ENCODE measurements at places on chromosomes 2 and 18.

DNA sequence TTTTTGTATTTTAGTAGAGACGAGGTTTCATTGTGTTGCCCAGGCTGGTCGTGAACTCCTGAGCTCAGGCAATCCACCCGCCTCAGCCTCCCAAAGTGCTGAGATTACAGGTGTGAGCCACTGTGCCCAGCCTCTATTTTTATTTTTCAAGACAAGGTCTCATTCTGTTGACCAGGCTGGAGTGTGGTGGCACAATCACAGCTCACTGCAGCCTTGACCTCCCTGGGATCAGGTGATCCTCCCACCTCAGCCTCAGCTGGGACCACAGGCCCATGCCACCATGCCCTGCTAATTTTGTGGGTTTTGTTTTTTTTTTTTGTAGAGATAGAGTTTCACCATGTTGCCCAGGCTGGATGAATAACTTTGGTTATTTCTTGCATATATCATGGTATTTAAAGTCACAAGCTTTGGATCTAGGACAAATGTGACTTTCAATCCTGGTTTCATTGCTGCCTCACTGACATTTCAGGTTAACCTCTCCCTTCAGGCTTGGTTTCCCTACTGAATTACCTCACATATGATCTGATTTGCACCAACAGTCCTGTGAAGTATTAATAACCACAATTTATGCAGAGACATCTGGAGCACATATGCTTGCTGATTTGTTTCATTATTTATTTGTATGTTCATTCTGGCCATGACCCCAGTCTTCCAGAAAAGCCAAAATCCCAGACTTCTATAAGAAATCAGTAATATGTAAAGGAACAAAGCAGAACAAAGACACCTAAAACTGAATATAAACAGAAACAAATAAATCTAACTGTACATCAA, 17.5 kb upstream of the RAB31 start:
- DNase-seq, result no peak

GRCh38 chr2:219496247-219496824, 2.4 kb upstream of the GMPPA start:
- DNase-seq, result no peak

- peak; percentile 79 for DNase-seq
These were observed 36.8 kb upstream of the PLEKHM3 start for GRCh38 chr2:208062113-208062512.

DNA sequence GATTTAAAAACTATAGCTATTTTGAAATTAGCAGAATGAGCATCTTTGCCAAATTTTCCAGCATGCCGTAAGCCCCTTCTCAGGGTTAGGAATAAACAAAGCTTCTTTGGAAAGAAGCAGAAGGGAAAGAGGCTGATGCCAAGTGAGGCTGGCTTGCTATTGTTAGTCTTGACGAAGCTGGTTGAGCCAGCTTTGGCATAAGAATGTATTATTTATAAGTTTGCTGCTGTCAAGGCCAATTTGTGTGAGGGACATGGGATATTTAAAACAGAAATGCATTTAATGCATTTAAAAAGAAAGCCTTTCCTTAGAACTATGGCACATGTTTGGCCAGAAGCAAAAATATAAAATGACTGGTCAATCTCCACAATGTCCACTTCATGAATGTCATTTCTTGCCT, 52.5 kb upstream of the TTN start:
- no peak for DNase-seq

DNA sequence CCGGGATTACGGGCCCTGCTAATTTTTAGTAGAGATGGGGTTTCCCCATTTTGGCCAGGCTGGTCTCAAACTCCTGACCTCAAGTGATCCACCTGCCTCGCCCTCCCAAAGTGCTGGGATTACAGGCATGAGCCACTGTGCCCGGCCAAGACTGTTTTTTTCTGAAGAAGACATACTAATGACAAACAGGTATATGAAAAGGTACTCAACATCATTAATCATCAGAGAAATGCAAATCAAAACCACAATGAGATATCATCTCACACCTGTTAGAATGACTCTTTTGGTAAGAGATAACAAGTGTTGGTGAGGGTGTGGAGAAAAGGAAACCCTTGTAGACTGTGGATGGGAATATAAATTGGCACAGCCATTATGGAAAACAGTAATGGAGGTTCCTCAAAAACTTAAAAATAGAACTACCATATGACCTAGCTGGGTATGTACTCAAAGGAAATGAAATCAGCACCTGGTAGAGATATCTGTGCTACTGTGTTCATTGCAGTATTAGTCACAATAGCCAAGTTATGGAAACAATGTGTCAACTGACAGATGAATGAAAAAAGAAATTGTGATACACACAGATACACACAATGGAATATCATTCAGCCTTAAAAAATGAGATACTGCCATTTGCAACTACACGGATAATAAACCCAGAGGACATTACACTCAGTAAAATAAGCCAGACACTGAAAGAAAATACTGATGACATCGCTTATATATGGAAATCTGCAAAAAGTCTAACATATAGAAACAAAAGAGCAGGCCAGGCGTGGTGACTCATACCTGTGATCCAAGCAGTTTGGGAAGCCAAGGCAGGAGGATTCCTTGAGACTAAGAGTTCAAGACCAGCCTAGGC, 20.8 kb downstream of the SOS1 start:
- no peak for DNase-seq

GRCh38 chr2:37415128-37415820, 70.8 kb downstream of the QPCT start:
- peak; percentile 43 for DNase-seq

DNA sequence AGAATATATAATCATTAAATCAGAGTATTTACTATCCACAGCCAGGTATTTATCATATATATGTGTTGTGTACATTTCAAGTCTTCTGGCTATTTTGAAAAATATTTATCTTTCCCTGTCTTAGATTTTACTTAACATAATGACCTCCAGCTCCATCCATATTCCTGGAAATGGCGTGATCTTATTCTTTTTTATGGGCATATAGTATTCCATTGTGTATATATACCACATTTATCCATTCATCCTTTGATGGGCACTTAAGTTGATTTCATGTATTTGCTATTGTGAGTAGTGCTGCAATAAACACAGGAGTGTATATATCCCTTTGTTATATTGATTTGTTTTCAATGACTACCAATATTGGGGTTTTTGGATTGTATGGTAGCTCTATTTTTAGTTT, 6.6 kb downstream of the GCC2 start:
- DNase-seq, result no peak

- no peak for DNase-seq
These were observed 231.4 kb upstream of the OSR1 start for GRCh38 chr2:19589791-19590190.

DNA sequence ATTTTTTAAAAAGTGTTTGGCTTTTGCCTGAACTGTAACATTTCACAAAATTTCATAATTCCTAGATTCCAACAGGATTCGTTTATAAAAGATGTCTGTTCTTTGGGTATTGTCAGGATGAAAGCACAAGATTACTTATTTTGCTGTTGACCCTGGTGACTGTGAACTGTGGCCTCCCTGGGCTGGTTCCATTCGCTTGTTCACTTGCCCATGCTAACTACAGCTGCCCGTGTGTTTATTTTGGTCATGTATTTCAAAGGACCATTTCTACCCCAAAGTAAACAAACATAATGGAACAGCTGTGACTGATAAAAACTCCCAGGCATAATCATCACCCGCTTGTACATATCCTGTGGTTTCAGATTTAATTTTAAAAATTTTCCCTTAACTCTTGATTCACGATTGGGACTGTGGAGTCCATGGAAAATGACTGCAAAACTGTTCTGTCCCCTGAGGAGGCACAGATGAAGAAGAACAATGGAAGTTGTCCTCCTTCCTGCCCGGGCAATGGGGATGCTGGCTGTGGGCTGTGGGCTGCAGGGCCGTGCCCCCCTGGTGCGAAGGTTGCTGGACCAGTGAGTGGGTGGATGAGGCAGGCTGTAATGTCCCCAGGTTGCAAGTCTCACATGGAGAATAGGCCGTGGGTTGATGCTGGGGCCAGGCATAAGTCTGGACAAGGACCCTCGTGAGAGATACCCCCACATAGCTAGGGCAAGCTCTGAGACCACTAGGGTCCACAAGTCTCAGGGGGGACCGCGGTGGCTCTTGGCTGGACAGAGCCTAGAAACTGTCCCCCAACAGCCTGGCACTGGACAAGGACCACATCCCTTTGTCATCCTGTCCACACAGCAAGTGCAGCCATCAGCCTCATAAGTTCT, 28.9 kb upstream of the HDAC4 start:
- peak; percentile 37 for DNase-seq

- DNase-seq, result no peak
These were observed 39.7 kb downstream of the COL3A1 start for GRCh38 chr2:189013671-189014448.

DNA sequence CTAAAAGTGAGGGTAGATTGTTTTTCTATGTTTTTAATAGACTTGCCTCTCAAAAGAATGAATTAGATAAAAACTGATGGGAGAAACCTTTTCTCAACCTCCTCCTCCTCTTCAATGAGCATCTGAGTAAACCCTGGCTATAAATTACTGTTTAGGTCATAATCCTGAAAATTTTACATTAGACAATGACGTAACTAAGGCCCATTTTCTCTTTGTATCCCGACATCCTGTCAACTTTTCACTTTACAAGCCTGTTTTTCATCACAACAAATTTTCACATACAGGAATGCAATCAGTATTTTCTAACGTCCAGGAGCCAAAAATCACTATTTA, 1.3 kb downstream of the SPIRE1 start:
- DNase-seq, result peak; percentile 62

DNA sequence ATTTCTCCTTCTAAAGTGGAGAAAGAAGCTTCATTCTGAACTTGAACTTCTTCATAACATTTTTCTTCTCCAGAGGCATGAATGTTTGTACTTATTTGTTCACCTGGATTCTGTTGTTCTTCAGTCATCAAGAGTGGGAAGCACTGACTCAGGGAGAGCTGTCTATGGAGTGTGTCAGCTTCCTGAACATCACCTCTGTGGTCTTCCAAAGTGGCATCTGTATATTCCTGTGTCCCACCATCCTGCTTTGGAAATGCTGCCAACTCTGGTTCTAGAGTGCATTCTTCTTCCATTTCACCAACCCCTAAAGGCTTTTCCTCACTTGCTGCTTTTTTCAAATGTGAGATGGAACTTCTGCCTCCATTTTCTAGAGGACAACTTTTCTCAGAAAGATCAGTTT, 59.5 kb downstream of the TTN start:
- DNase-seq, result peak; percentile 13

- DNase-seq, result no peak
These were observed 81.9 kb upstream of the VWC2L start for GRCh38 chr2:214328941-214329340.

DNA sequence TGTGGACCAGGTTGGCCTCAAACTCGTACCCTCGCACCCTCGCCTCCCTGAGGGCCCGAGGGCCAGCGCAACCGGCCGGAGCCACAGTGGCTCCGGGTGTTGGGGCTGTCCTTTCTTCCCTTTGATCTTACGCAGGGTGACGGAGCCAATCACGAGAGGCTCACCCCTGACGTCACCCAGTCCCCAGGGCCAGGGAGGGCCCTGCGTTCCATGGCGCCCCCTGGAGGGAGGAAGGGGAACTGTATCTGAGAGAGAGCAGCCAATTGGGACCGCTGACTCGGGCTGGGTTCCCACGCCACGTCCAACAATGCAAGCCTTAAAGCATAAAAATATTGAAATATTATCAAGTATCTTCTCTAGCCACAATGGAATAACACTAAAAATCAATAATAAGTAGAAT, 432.8 kb upstream of the LRRTM4 start:
- no peak for DNase-seq

DNA sequence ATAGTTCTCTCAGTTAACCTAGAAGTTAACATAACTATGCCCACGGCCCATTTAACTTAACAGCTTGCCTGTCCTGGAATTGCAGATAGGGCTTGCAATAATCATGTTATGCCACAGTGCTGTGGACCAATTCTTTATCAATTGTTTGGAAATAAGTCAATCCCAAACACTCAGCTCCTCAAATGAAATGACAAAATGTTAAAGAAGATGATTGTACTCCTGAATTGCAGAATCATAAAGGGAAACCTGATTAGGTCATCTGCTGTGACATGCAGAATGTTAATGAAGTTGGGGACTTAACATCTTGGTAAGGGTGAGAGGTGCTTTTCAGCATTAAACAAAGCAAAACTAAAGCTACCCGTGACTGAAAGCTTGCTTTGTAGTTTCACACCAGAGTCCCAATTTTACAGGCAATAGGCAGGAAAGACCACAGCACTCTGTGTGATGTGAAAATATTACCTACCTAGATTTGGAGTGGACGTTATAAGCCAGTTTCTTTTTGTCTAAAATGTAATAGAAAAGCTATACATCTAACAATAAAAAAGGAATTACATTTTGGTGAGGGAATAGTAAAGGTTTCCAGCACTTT, 364.0 kb downstream of the GPD2 start:
- DNase-seq, result peak; percentile 64

DNA sequence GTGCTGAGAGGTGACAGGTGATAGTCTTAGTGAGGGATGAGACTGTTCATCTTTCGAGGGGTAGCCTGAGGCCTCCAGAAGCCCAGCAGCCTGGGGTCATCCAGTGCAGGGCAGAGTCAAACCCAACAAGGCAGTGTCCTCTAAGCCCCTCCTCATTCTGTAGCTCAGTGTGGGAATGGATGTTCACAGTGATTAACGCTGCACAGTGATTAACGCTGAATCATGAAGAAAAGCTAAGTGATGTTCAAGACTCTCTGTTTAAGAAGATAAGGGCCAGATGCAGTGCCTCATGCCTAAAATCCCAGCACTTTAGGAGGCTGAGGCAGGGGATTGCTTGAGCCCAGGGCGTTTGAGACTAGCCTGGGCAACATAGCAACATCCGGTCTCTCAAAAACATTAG, 56.3 kb upstream of the LAPTM4A start:
- DNase-seq, result no peak

DNA sequence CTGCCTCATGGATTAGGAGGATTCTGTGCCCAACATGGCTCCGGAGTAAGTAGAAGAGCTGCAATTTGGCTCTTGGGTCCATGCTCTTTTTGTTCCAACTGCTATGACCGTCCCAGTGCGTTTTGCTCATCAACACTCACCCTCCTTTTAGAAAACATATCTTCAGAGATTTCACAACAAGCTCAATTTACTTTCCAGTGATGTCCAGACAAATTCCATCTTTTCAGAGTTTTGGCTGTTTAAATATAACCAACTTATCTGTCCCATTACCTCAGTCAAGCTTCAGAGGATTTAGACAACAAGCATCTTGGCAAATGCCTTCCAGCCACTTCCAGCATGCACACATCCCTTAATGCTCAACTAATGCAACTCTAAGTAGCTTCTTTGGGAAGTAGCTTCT, 6.9 kb upstream of the SLC14A2 start:
- DNase-seq, result no peak

GRCh38 chr2:200577027-200577426, 8.8 kb upstream of the AOX1 start:
- DNase-seq, result no peak

GRCh38 chr2:64751286-64752260, 97.9 kb upstream of the SERTAD2 start:
- peak; percentile 100 for DNase-seq

DNA sequence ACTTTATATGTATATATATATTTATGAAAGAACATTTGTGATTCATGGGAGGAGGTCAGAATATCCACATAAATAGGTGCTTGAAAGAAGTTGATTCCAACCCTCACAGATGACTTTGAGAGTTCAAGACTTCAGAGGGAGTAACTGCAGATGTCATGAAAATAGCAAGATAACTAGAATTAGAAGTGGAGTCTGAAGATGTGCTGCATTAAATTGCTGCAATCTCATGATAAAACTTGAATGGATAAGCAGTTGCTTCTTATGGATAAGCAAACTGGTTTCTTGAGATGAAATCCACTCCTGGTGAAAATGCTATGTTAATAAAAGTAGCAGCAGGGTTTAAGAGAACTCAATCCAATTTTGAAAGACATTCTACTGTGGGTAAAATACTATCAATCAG, 40.2 kb downstream of the G6PC2 start:
- DNase-seq, result no peak

- no peak for DNase-seq
These were observed 43.0 kb downstream of the KIF3C start for GRCh38 chr2:25939257-25939668.

Data from DMS53 (cell line).